ENCODE measurements at places on chromosomes 3 and 15. TPM values are rescaled to one million over a fixed set of nuclear protein-coding genes. Genes with fewer than 3 reads are reported as not detected.

The GCNT3 gene
- polyA plus RNA-seq = 0.08 TPM

The ENTPD3 gene
- 0.05 TPM for polyA plus RNA-seq

The HEXA gene
- polyA plus RNA-seq = 251 TPM

The SLC12A8 gene
- 13.2 TPM for polyA plus RNA-seq

DNA sequence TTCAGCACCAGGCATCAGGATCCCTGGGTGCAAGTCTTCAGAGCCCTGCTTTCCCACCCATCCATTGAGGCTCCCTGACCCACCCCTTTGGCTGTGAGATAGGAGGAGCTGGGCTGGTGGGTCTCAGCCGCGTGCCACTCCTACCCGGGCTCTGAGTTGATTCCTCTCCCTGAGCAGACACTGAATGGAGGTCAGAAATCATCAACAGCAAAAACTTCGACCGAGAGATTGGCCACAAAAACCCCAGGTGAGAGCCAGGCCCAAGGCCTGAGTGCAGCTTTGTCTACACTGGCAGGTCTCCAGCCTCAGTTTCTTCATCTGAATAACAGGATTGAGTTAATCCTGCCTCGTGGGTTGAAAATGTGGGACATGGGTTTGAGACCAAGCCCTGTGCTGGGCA is 7.8 kb downstream of the TMEM43 start:
- no peak overlapping the region for H3K27ac ChIP-seq
- DNase-seq = no peak
- no peaks in the 10 kb centered on the region for H3K4me1 ChIP-seq
- no peaks in the 10 kb centered on the region for H3K27me3 ChIP-seq

- H3K27ac ChIP-seq = no peak overlapping the region
- no peak overlapping the region for H3K4me3 ChIP-seq
- H3K4me1 ChIP-seq = no peaks in the 10 kb centered on the region
- H3K36me3 ChIP-seq = no peaks in the 10 kb centered on the region
Observed at GRCh38 chr3:78176869-78177268, 1137.0 kb downstream of the ROBO2 start.

GRCh38 chr3:13711911-13712650 is 163.2 kb downstream of the FBLN2 start:
- DNase-seq = no peak
- H3K27ac ChIP-seq = no peak overlapping the region
- H3K36me3 ChIP-seq = no peaks in the 10 kb centered on the region

- H3K27ac ChIP-seq = peak overlapping the region; percentile 33
- H3K4me3 ChIP-seq = peak overlapping the region; percentile 12
- no peaks in the 10 kb centered on the region for H3K27me3 ChIP-seq
- H3K36me3 ChIP-seq = no peaks in the 10 kb centered on the region
Observed at GRCh38 chr3:111080413-111080812, 8.8 kb downstream of the NECTIN3 start.

DNA sequence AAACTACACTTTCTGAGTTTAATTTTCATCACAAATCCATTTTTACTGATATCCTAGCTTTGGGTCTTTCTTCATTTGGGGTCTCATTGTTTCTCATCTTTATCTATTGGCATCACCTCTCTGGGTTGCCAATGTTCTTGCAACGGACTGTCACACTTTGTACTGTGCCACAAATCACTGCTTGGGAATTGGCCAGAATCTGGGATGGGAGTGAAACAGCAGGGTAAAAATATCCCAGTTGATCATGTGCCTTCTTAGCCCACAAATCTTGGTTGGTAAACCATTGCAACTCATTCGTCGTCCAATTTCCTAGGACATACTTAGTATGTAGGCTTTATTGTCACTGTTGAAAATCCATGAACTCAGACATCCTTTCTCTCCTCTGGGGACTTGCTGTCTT is 698.5 kb downstream of the OTOL1 start:
- no peaks in the 10 kb centered on the region for H3K4me1 ChIP-seq
- H3K27ac ChIP-seq = no peak overlapping the region
- no peaks in the 10 kb centered on the region for H3K27me3 ChIP-seq
- H3K36me3 ChIP-seq = no peaks in the 10 kb centered on the region
- H3K4me3 ChIP-seq = no peak overlapping the region

The SLC12A1 gene
- polyA plus RNA-seq = not detected

The C3orf85 gene
- not detected for polyA plus RNA-seq

The DAPK2 gene
- 1.4 TPM for polyA plus RNA-seq

GRCh38 chr3:17342119-17342518 is 400.3 kb downstream of the TBC1D5 start:
- H3K27me3 ChIP-seq = no peaks in the 10 kb centered on the region
- H3K4me3 ChIP-seq = no peak overlapping the region
- H3K4me1 ChIP-seq = peaks cover 7% of the 10 kb centered on the region
- H3K36me3 ChIP-seq = no peaks in the 10 kb centered on the region
- DNase-seq = no peak
- H3K27ac ChIP-seq = no peak overlapping the region

DNA sequence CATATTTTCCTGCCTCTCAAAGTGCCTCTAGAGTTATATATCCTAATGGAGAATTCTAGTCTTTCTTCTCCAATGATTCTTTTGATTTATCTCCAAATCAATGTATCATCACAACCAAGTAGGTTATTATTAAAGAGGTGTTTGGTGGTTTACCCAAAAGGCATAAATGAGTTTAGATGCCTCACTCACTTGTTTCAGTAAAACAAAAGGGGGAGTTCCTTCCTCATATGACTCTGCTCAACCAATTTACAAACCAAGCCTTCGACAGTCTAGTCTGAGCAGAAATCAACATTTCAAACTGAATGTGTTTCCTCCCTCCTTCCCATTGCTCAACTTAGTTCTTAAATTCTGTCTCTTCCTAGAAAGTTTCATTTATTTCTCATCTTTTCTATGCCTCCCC is 116.5 kb downstream of the TNIK start:
- no peaks in the 10 kb centered on the region for H3K4me1 ChIP-seq
- no peaks in the 10 kb centered on the region for H3K27me3 ChIP-seq
- H3K36me3 ChIP-seq = no peaks in the 10 kb centered on the region
- DNase-seq = no peak

- no peak for DNase-seq
- peaks cover 32% of the 10 kb centered on the region for H3K36me3 ChIP-seq
- no peak overlapping the region for H3K27ac ChIP-seq
- no peak overlapping the region for H3K4me3 ChIP-seq
Observed at GRCh38 chr15:52352086-52352485, 56.5 kb upstream of the MYO5C start.

The TIGIT gene
- not detected for polyA plus RNA-seq

- DNase-seq = no peak
- H3K27ac ChIP-seq = no peak overlapping the region
- no peaks in the 10 kb centered on the region for H3K4me1 ChIP-seq
- no peaks in the 10 kb centered on the region for H3K27me3 ChIP-seq
Observed at GRCh38 chr15:66789029-66790025, 87.3 kb downstream of the SMAD6 start.
